ENCODE measurements at places on chromosomes 4 and X.

- DNase-seq = no peak
These were observed 1.3 kb upstream of the PCGF3 start for GRCh38 chr4:704198-704891.

GRCh38 chr4:81745050-81745449, 273.3 kb upstream of the RASGEF1B start:
- no peak for DNase-seq

DNA sequence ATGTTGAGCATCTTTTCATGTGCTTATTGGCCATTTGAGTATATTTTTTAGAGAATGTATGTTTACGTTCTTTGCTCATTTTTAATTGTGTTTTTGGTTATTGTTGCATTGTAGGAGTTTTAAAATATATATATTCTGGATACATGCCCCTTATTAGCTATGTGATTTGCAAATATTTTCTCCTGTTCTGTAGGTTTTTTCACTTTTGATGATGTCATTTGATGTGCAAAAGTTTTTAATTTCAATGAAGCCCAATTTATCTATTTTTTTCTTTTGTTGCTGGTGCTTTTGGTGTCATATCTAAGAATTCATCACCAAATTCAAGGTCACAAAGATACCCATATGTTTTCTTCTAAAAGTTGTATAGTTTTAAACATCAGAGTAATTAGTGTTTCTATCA, 6.8 kb downstream of the ARMCX5 start:
- no peak for DNase-seq

DNA sequence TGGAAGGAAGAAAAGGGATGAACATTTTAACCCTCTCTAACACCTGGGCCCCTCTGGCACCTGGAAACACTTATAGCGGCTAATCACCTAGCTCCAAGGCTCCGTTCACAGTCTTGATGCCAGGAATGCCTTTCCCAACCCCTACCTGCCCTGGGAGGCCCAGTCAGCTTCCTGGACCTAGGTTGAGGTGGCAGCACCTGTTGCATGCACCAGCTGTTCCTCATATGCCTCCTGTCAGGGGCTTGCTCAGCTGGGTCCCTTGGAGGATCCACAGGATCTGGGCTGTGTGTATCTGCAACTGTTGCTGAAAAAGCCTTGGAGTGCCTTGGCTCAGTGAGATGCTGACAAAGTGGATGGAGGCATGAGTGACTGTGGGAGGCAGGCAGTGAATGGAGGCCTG, 4.4 kb downstream of the CFP start:
- DNase-seq = no peak

DNA sequence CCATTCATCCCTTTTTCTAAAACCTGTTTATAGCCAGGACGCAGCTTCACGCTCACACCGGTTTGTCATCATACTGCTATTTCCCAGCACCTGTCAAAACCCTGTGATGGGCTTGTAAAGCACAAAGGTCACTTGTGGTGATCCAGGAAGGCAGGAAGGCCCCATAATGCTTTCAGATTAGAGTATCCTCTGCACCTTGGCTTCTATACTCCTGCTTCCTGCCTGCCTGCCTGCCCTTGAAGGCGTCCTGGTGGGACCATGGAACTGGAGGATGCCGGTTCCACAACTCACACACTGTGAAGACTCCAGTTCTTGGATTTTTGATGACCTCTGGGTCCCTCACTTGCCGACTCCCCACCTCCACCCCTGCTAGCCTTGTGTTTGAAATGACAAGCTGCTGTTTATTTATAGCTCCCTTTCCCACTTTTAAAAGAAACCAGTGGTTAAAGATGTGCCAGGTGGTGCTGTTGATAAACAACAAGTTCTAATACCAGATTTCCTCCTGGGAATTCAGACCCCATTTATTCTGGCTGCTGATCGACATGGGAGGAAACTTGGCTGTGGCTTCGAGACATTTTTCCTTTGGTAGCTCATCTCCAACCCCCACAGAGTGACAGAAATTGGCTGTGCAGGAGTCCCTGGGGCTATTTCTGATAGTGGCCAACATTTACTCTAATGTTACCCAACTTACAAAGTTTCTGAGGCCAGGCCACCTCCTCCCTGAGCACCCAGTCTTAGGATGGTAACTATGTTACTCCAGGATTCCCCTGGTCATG, 211.5 kb downstream of the KDR start:
- no peak for DNase-seq

- DNase-seq = no peak
These were observed 5.1 kb upstream of the DGAT2L6 start for GRCh38 chrX:70172221-70172620.

DNA sequence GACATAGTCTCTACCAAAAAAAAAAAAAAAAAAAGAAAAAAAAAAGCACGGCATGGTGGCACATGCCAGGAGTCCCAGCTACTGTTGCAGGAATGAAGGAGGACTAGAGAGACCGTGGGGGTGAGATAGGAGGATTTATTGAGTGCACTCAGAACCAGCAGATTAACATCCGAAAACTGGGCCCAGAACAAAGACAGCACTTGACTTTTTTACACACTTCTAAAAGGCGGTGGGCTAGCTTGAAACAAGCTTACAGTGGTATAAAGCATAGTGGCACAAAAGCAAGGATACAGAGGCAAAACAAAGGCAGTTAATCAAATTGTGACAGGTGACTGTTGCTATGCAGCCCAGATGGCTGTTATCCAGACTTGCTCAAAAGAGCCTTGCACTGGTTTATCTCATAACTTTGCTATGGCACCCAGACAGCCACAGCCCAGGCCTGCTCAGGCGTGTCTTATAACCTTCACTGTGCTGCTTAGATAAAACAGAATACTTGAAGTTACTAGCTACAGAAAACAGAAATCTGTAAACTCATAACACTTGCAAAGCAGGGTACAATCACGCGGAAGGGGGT, 9.9 kb upstream of the PI4K2B start:
- DNase-seq = peak; percentile 18

GRCh38 chr4:1072830-1073446, 40.4 kb downstream of the RNF212 start:
- peak; percentile 55 for DNase-seq

GRCh38 chrX:130418066-130418465, 16.3 kb downstream of the RBMX2 start:
- DNase-seq = no peak

DNA sequence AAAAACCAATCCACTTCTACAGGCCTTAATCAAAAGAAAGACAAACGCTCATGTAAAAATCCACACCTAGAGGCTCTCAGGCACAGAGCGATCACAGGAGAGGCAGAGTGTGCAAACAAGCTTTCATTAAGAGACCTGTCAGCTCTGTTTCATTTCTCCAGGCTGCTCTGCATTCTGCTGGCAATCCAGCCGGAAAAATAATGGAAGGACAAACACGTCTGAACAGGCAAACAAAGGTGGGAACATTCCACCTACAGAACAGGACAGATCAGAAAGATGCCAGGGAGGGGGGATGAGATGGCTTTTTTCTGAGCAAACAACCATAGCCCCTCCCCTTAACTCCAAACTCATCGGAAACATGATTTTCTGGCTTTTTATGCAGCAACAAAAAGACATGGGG, 9.7 kb downstream of the SOD3 start:
- DNase-seq = no peak

- no peak for DNase-seq
These were observed 140.6 kb upstream of the SCML1 start for GRCh38 chrX:17596546-17597205.

DNA sequence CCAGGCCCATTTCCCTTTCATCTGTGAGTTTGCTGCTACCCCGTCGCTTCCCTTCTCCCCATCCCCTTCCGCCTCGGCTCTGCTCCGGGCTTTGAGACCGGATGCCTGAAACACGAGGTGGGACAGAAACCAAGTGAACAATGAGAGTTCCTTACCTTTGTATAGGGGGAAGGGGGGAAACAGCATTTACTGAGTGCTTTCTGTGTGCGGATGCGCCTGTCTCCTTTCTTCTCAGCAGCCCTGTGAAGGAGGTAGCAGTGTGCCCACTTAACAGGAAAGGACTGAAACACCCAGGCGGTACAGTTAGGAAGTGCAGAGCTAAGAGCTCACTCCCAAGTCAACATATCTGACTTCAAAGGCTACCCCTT, 43.2 kb upstream of the TMSB15B start:
- DNase-seq = peak; percentile 50

GRCh38 chrX:140521393-140521792, 16.5 kb upstream of the SOX3 start:
- no peak for DNase-seq

DNA sequence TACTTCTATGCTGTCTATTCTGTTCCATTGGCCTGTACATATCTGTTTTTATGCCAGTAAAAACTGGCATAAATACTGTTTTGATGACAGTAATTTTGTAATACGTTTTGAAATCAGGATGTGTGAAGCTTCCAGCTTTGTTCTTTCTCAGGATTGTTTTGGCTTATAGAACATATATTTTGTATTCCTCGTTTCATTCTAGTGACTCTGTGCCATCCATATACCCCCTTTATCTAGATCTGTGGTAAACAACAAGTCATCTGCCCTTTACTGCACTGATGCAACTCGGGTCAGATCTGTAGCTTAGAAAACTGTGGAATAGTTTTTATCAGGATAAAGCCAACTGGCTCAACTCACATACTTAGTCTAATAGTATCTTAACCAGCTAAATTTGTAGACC, 233.7 kb downstream of the PRDM5 start:
- no peak for DNase-seq

Measured in cerebellar cortex (tissue), 1 donor.